ENCODE measurements at places on chromosomes 5 and 9. TPM values are rescaled to one million over a fixed set of nuclear protein-coding genes. Genes with fewer than 3 reads are reported as not detected.

DNA sequence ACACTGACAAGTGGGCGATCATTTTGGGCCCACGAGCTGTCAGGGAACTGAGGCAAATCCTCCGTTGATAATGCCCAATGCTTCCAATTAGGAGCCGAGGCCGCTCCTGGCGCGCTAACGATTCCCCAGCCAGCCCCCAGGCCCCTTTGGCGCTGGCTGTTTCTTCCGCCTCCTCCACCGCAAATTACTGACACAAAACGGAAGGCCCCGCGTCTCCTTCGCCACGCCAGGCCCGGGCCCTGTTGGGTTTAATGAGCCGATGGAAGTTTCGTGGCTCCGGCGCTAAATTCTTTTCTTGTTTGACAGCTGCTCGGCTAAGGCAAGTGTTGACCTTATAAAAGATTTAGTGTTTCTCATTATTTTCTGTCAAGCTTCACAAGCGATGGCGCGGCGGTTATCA, 25.7 kb upstream of the BARHL1 start:
- no peak overlapping the region for H3K4me3 ChIP-seq
- peaks cover 60% of the 10 kb centered on the region for H3K27me3 ChIP-seq
- H3K36me3 ChIP-seq, result no peaks in the 10 kb centered on the region

- no peak overlapping the region for H3K27ac ChIP-seq
- peaks cover 6% of the 10 kb centered on the region for H3K4me1 ChIP-seq
- H3K27me3 ChIP-seq, result no peaks in the 10 kb centered on the region
- H3K36me3 ChIP-seq, result no peaks in the 10 kb centered on the region
These were observed 126.6 kb upstream of the BASP1 start for GRCh38 chr5:17090839-17091238.

- H3K36me3 ChIP-seq, result peaks cover 55% of the 10 kb centered on the region
- no peak for DNase-seq
- H3K4me3 ChIP-seq, result no peak overlapping the region
- no peaks in the 10 kb centered on the region for H3K27me3 ChIP-seq
- peaks cover 3% of the 10 kb centered on the region for H3K4me1 ChIP-seq
These were observed 79.2 kb upstream of the UBTD2 start for GRCh38 chr5:172362755-172363154.

DNA sequence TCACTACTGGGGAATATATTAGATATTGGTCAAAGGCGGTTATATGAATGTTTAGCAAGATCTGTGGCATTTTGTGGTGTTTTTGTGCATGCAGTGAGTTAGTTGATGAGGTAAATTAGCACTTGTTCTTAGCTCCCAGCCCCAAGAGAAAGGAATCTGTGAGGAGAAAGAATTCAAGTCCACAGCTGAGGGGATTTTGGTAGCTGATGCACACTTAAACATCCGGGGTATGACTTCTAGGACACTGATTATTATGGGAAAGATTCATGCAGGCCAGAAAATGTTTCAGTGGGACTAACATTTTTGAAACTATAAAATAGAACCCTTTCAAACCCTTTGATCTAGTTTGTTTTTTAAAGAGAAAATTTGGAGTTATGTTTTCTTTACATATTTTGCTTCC, 118.2 kb upstream of the RPS23 start:
- DNase-seq, result no peak
- H3K27ac ChIP-seq, result peak overlapping the region; percentile 40
- no peaks in the 10 kb centered on the region for H3K36me3 ChIP-seq
- H3K27me3 ChIP-seq, result no peaks in the 10 kb centered on the region

- H3K36me3 ChIP-seq, result no peaks in the 10 kb centered on the region
- H3K4me3 ChIP-seq, result peak overlapping the region; percentile 36
- DNase-seq, result no peak
These were observed 1.5 kb upstream of the STOM start for GRCh38 chr9:121371495-121372061.

Gene KIF3A
- total RNA-seq, result 28.2 TPM

Gene PARP8
- total RNA-seq, result 27.0 TPM

Data from mesothelial cell of epicardium (in vitro differentiated cells).